HAP-1 (cell line): ENCODE measurements at places on chromosomes 2 and 18.
A peak's percentile ranks its signal among the peaks of the same experiment; 100 is the strongest.

- no peak for DNase-seq
Measured at GRCh38 chr2:11562011-11562410, 28.2 kb downstream of the GREB1 start.

DNA sequence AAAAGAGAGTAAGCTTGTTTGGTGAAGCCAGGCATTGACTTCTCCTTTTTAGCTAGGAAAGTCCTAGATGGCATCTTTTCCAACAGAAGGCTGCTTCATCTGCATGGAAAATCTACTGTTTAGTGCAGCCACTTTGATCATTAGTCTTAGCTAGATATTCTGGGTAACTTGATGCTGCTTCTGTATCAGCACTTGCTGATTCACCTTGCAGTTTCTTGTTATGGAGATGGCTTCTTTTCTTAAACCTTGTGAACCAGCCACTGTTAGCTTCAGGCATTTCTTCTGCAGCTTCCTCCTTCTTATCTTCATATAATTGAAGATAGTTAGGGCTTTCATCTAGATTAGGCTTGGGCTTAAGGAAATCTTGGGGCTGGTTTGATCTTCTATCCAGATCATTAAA lies 639.7 kb downstream of the TDRD15 start:
- no peak for DNase-seq

- DNase-seq: peak; percentile 90
Measured at GRCh38 chr18:3450012-3450798, at the start of gene TGIF1. Gene TGIF1, plus strand, starts transcription at chr18:3450172. Its CDS starts 318 bp downstream, at chr18:3450490.

DNA sequence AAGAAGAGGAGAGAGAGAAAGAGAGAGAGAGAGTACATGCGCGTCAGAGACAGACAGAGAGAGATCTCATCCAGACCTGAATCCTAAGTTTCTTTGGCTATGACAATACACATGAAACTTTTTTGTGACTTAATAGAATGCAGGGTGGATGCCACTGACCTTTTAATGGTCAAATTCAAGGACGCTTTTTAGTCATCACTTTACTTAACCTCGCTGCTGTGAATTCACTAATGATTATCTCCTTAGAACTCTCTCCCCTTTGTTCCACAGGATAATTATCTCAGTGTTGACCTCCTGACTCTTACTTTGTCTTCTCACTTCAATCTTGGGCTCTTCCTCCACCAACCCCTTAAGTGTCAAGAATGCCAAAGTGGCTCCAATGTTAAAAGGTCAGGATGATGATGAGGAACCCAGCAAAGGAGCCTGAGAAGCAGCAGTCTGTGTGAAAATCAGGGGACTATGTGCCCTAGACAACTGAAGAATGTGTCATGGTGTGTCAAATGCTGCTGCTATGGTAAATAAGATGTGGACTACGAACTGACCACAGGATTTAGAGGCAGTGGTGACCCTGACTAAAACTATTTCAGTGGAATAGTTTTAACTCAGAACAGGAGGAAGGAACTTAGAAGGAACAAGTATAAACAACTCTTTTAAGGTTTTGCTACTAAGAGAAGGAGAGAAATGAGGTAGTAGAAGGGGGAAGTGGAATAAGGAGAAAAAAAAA lies 382.1 kb downstream of the ZEB2 start:
- no peak for DNase-seq

DNA sequence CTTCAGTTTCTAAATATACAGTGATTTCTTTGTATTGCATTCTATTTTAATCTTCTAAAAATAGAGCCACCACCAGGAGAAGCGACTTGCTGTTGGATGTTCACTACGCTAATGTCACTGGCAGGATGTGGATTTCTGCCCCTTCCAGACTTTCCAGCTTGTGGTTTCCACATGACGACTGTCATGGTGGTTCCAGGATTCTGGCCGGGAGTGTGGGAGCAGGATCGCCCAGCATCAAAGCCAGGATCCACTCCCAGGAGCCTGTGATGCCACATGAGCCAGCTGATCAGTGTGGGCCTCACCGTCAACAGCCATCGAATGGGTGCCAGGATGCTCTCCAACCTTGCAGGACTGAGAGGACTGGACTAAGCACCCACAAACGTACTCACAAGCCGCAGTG lies 148.8 kb downstream of the HDAC4 start:
- DNase-seq: no peak

- no peak for DNase-seq
Measured at GRCh38 chr2:101442042-101442666, 32.8 kb downstream of the RFX8 start.

DNA sequence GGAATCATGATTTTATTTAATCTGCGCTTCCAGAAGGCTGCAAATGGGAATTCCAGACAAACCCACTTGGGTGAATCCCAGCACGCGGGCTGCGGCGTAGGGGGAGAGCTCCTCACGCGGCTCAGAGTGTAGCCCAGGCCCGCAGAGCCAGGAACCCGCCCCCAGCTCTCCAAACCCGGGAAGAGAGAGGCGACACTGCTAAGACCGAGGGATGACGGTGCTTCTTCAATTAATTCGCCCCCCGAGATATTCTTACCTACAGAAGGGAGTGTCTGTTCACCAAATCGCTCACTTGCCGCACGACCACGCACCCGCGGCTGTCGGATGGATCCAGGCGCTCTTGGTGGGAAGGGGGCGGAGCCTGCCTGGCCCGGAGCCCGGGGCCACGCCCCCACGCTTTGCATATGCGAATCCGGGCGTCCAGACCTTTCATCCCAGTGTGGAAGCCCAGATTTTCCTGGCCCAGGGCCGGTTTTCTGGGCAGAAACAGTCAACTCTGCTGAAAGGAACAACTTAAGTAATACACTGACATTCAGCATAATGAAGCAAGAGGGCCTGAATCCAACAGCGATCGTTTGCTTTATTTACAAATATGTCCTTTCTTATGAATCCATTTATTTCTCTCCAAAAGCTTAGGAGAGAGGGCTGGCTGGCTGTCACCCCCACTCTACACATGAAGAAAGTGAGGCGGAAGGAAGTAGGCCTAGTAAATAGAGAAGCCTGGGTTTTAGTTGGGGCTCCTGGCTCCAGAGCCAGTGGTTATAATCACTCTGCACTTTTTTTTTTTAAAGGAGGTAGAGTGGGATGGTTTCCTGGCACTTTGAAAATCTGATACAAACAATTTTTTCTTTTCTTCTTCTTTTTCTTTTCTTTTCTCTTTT lies at the start of gene SLC19A3:
SLC19A3 (minus strand) TSS at position 342 of the 881 bp plus-strand sequence. CDS start 15,710 bp downstream, outside the sequence.
- DNase-seq: peak; percentile 76

DNA sequence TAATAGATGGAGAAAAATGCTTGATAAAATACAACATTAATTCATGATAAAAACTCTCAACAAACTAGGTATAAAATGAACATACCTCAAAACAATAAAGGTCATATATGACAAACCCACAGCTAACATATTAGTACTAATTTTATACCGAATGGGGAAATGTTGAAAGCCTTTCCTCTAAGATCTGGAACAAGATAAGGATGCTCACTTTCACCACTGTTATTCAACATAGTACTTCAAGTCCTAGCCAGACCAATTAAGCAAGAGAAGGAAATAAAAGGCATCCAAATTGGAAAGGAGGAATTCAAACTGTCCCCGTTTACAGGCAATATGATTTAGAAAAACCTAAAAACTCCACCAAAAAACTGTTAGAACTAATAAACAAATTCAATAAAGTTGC lies 61.5 kb upstream of the CTIF start:
- DNase-seq: no peak

GRCh38 chr2:50514901-50515300 lies 517.0 kb downstream of the NRXN1 start:
- DNase-seq: no peak

DNA sequence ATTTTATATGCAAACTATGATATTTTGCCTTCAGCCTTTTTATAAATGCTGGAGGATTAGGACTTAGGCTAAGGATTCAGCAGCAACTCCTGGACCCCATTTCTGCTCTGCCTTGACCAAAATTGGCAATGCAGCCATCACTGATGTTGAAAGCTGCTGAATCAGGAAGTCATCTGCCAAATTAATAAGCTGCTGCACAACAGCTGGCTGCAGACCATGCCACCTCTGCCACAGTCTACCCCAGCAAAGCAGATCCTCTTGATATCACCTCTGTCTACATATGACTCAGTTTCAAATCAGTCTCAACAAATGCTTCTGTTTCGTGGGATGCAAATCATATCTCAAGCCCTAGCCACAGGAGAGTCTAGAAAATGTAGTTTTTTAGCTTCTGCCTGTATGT lies 7.1 kb upstream of the SOS1 start:
- DNase-seq: no peak

- no peak for DNase-seq
Measured at GRCh38 chr18:78429127-78430108, 550.2 kb upstream of the SALL3 start.

DNA sequence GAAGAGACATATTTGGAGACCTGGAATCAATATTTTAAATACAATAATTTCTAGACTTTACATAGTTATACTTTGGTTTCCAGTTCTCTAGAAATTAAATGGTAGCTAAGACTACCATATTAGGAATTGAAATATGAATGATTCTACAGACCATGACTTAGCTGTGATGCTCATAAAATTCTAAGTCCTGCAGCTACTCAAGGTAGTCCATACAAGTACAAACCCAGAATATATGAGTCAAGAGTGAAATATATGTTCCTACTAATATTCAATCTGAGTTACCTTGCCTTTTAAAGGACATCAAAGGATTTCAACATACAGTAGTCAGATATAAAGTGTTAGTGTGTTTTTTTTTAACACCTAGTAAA lies 10.1 kb upstream of the SPOPL start:
- DNase-seq: no peak

- DNase-seq: no peak
Measured at GRCh38 chr2:230614913-230615332, 97.7 kb upstream of the CAB39 start.

DNA sequence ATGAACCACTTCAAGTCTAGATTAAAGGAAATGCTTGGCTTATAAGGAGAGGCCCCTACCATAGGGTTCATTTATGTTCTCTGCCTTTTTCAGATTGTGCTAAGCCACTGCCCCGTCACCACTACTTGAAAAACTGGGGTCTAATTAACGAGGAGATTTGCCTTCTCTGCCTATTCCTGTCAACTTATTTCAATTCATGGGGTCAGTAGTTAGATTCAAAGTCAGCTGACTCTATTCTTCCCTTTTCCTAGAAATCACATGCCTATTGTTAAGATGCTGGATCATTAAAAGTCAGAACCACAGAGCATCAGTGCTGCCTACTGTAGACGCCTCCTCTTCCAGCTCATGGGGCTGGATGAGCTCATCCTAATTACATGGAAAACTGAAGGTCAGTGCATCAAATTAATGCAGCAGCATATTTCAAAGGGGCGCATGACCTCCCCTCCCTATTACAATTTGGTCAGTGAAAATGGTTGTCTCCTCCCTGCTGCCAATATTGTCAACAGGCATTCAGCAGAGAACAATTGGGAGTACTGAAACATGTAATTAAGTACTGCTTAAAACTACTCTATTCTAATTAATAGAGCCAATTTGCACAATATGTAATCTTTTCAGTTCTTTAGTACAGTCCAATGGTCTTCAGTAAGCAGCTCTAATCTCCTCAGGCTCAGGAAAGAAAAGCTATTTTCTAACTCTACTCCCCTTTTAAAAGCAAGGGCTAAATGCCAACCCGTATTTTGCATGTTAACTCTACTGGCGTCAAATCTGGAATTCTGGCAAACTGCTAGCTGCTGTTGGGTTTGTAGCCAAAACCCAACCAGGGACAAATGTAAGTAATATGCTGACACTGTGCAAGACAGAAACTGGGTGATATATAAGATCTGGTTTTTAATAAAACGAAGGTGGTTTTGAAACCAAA lies 117.4 kb upstream of the ITGB6 start:
- DNase-seq: peak; percentile 49

DNA sequence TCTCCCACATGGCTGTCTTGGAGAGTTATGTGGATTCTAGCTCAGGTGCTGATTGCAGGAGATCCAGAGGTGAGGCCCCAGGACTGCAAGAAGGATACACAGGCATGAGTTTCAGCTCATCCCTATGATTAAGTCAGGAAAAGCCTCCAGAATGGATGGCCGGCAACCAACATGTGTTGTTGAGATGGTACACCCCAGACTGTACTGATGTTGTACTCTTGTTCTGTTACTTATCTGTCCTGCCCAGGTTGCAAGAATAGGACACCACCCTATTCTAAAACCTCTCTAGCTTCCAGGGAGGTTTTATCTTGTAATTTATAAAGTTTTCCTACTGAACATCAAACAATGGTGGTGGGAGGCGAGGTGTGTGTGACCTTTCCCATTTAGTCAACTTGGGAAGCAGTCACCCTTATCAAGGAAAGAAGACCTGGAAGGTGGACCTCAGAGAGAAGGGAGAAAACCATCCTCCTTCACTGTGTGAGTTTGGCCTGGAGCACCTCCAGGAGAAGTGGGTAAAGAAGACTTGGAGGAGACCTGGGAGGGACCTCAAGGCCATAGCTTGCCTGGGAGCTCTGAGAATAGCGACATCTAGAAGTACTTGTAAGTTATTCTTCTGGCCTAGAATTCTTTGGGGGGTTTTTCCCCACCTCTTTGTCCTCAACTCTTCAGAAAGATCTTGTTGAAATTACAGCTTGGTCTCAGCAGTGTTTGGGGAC lies 8.6 kb downstream of the FAM124B start:
- DNase-seq: no peak

DNA sequence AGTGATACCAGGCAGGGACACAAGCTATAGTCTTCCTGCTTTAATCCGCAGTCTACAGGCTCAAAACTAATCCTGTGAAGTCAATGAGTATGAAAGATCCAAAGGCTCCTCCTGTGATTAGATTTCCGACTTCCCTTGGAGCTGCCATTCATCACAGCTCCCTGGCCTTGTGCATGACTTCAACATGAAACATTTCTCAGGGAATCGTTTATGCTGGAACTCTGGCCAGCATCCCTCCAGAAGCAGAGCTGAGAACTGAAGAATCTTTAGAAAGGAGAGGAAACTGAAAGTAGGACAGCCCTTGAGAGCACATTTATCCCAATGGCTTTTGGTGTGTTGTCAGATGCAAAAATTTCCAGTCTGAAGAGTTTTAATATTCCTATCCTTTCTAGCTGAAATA lies 84.3 kb upstream of the SESTD1 start:
- DNase-seq: no peak

GRCh38 chr2:119419065-119419464 lies 12.6 kb upstream of the TMEM37 start:
- no peak for DNase-seq

- DNase-seq: no peak
Measured at GRCh38 chr2:233426619-233427342, 72.5 kb downstream of the DGKD start.

- no peak for DNase-seq
Measured at GRCh38 chr18:3058328-3059191, 45.6 kb upstream of the LPIN2 start.

GRCh38 chr2:9168821-9169221 lies 37.8 kb upstream of the ASAP2 start:
- DNase-seq: no peak

DNA sequence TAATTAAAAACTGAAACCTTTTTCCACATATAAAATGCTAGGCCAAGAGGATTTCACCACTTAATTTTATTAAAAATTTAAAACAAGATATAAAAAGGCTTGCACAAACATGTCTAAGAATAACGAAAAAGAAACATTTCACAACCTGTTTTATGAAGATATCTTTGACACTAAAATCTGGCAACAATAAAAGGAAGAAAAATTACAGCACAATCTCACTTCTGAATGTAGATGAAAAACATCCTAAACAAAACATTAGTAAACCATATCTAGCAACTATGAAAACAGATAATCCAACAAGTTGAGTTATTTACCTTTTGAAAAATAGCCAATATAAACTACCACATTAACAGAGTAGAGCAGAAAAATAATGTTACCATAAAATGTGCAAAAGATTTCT lies 185.4 kb upstream of the MMADHC start:
- DNase-seq: no peak

GRCh38 chr2:143205106-143205764 lies 76.0 kb downstream of the ARHGAP15 start:
- no peak for DNase-seq

GRCh38 chr18:27178424-27178823 lies 6.7 kb downstream of the CHST9 start:
- DNase-seq: no peak
